Smooth muscle cell of bladder (primary cell): ENCODE measurements at places on chromosomes 4 and X. TPM values are rescaled to one million over a fixed set of nuclear protein-coding genes. Genes with fewer than 3 reads are reported as not detected.

GLRA2 gene
- total RNA-seq, result not detected in 2 replicates

MTNR1A gene
- total RNA-seq, result not detected in 2 replicates

STOX2 gene
- total RNA-seq, result 1.0 and 3.4 TPM in 2 replicates

RXFP1 gene
- 2.3 and 5.6 TPM in 2 replicates for total RNA-seq

OTC gene
- not detected in 2 replicates for total RNA-seq

CHRDL1 gene
- 0.14 and 0.46 TPM in 2 replicates for total RNA-seq

F9 gene
- total RNA-seq, result not detected in 2 replicates

PNMA6F gene
- total RNA-seq, result not detected in 2 replicates

HSFX2 gene
- total RNA-seq, result 0.14 and 0.28 TPM in 2 replicates

FSTL5 gene
- not detected in 2 replicates for total RNA-seq

VCX2 gene
- total RNA-seq, result not detected in 2 replicates

LDB2 gene
- 36.5 and 44.7 TPM in 2 replicates for total RNA-seq

XPNPEP2 gene
- 0.85 and 1.9 TPM in 2 replicates for total RNA-seq

CRMP1 gene
- under 0.01 and 0.14 TPM in 2 replicates for total RNA-seq

ANAPC4 gene
- 18.1 and 21.1 TPM in 2 replicates for total RNA-seq

ANTXR2 gene
- 89.5 and 183 TPM in 2 replicates for total RNA-seq

CLNK gene
- total RNA-seq, result not detected in 2 replicates

CDS1 gene
- 0.28 and 0.43 TPM in 2 replicates for total RNA-seq

PRDM8 gene
- total RNA-seq, result 2.8 and 2.9 TPM in 2 replicates

TMEM185A gene
- total RNA-seq, result 14.8 and 20.3 TPM in 2 replicates

RTL9 gene
- under 0.01 and 0.14 TPM in 2 replicates for total RNA-seq

MAMLD1 gene
- total RNA-seq, result 0.28 and 0.85 TPM in 2 replicates

KLKB1 gene
- 0.18 TPM in 1 of 2 replicates, not detected in the other for total RNA-seq

KLB gene
- not detected in 2 replicates for total RNA-seq

TMEM255A gene
- total RNA-seq, result 0.09 TPM in 1 of 2 replicates, not detected in the other

COL25A1 gene
- 0.55 and 0.57 TPM in 2 replicates for total RNA-seq

SPANXB1 gene
- not detected in 2 replicates for total RNA-seq

GAB3 gene
- total RNA-seq, result 2.7 and 5.0 TPM in 2 replicates

WDR17 gene
- 1.5 and 1.6 TPM in 2 replicates for total RNA-seq

PRRG3 gene
- total RNA-seq, result under 0.01 TPM in 1 of 2 replicates, not detected in the other

NMU gene
- not detected in 2 replicates for total RNA-seq

NAA11 gene
- total RNA-seq, result not detected in 2 replicates

GAGE2A gene
- total RNA-seq, result not detected in 2 replicates

CD38 gene
- under 0.01 and 0.14 TPM in 2 replicates for total RNA-seq

SYNPO2 gene
- 9.7 and 17.9 TPM in 2 replicates for total RNA-seq

MAGEA8 gene
- total RNA-seq, result not detected in 2 replicates

MAGEA2 gene
- under 0.01 TPM in 1 of 2 replicates, not detected in the other for total RNA-seq

ALG13 gene
- 32.8 and 35.4 TPM in 2 replicates for total RNA-seq

ETDB gene
- not detected in 2 replicates for total RNA-seq

ABLIM2 gene
- 0.09 and 0.14 TPM in 2 replicates for total RNA-seq

ABCG2 gene
- 1.00 and 1.1 TPM in 2 replicates for total RNA-seq

FOXP3 gene
- total RNA-seq, result not detected in 2 replicates

ASB11 gene
- not detected in 2 replicates for total RNA-seq

CTAG1A gene
- total RNA-seq, result 0.18 TPM in 1 of 2 replicates, not detected in the other

ADH1B gene
- 81.4 and 83.2 TPM in 2 replicates for total RNA-seq

F8A2 gene
- not detected in 2 replicates for total RNA-seq

GABRG1 gene
- total RNA-seq, result not detected in 2 replicates

TAPT1 gene
- total RNA-seq, result 15.9 and 16.4 TPM in 2 replicates

SLC26A1 gene
- 0.18 and 0.28 TPM in 2 replicates for total RNA-seq

HTR2C gene
- total RNA-seq, result under 0.01 TPM in 2 replicates

CT45A2 gene
- total RNA-seq, result not detected in 2 replicates

SOX3 gene
- not detected in 2 replicates for total RNA-seq

TACR3 gene
- total RNA-seq, result not detected in 2 replicates

UGT8 gene
- not detected in 2 replicates for total RNA-seq

WFS1 gene
- 24.0 and 27.3 TPM in 2 replicates for total RNA-seq

MAPK10 gene
- 14.4 and 26.0 TPM in 2 replicates for total RNA-seq

ETDA gene
- total RNA-seq, result not detected in 2 replicates
